ENCODE measurements at places on chromosomes 1 and 21.
A peak's percentile ranks its signal among the peaks of the same experiment; 100 is the strongest.

- DNase-seq = peak; percentile 79
Measured at GRCh38 chr1:44500181-44501046, 95.4 kb downstream of the RNF220 start.

DNA sequence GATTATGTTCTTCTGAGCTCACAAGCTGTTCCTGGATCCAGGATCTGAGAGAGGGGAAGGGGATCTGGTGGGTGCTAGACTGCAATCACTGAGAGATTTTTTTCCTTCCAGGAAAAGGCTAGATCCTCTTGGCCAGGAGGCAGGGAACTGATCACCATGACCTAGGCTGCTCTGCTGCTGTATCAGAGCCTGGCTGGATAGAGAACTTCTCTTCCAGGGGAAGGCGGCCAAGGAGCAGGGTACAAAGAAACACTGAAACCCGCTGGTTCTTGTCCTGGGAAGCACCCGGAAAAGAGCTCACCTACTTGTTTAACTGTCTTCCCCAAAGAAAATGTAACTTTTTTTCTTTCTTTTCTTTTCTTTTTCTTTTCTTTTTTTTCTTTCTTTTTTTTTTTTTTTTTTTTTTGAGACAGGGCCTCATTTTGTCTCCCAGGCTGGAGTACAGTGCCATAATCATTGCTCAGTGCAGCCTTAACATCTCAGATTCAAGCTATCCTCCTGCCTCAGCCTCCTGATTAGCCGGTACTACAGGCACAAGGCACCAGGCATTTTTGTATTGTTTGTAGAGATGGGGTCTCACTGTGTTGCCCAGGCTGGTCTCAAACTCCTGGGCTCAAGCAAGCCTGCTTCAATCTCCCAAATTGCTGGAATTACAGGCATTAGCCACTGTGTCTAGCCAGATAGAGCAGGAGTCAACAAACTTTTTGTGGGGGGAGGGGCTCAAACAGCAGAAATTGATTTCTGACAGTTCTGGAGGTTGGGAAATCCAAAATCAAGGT lies 12.4 kb upstream of the RPS6KA1 start:
- no peak for DNase-seq

DNA sequence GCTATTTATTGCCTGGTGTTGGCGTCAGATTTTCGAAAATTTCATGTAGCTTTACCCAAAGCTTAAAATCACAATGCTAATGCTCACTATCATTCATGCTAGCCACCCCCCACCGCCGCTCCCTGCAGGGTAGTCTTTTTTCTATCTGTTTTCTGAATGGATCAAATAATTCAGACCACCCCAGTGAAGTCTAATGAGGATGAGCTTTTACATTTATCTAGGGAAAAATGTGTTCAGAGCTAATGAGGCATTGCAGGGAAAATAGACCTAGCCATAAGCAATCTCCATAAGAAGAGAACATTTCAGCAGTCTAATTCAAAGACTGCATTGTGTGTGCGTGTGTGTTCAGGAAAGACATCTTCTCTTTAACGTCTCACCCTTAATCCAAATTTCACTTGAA lies 533.0 kb upstream of the PRMT6 start:
- DNase-seq = peak; percentile 54

- no peak for DNase-seq
Measured at GRCh38 chr1:164794356-164794755, 235.4 kb downstream of the PBX1 start.

DNA sequence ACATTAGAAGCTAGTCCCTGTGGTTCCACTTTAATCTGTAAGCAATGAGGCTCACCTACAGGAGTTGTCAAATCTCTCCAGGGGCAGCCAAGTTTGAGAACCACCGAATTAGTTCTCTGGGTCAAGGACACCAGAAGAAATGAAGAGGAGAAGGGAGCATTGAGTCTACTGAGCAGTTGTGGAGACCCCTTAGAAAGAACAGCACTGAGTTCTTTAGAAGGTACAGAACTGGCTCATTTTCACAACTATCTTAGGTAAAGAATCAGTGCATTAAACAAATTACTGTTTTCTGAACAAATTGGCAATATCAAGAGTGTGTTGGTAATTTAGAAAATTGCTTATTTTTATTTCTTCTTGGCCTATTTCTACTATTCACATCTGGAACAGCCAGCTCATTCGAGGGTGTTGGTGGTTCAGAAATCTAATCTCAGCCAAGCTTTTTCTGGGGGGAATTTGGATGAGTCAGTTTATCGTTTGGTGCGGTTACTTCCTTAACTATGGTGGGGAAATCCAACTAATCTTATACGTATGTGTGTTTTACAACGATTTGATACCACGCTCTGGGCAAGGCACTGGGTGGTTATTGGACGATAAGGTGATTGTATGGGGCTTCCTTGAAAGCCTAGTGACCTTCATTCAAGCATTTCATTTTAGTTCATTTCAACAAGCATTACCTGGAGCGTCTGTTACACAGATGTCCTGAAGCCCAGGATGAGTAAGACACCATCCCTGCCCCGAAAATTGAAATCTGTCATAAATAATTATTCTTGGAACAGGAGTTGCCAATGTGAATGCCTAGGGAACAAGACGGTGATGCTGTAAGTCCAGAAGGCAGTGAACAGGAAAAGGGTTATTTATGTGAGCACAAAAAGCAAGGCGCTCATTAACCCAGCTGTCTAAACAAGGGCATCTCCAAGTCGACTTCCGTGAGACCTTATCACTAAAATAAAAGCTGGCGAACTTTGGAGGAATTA lies 52.0 kb upstream of the TMPRSS2 start:
- no peak for DNase-seq
